Spinal cord (tissue), 10 donors: ENCODE measurements at places on chromosomes 4 and X. TPM values are rescaled to one million over a fixed set of nuclear protein-coding genes. Genes with fewer than 3 reads are reported as not detected.

DNA sequence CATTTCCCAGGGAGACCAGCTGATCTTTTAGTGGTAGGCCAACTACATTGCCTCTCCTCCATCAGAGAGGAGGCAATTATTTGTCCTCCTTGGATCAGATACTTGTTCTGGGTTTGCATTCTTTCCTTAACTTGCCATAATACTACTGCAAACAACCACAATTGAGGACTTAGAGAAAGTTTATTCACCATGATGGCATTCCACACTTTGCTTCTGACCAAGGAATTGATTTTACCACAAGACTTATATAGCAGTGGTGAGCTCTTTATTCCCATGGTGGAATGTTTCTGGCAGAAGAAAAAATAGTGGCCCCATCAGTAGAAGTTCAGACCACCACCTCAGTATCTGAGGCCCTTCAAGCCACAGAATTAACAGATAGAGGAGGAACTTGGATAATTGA is 123.9 kb upstream of the PPP3CA start:
- no peaks in the 10 kb centered on the region for H3K36me3 ChIP-seq
- no peak for DNase-seq
- H3K4me3 ChIP-seq: no peak overlapping the region
- H3K27me3 ChIP-seq: no peaks in the 10 kb centered on the region

DNA sequence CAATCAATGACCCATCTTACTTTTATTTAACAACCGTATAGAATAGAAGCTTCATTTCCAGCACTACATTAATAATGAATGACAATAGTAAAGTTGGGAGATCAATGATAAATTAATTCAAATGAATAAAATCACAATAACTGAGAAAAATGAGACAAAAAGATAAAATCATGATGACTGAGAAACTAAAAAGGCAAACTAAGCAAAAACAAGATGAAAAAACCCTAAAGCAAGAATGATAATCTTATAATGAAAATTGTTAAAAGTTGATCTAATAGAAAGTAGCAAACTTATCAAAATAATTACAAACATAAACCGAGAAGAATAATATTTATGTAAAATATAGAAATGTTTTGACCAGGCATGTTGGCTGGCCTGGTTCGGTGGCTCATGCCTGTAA is 130.4 kb upstream of the INPP4B start:
- H3K27ac ChIP-seq: no peak overlapping the region
- no peak overlapping the region for H3K4me3 ChIP-seq
- no peak for DNase-seq
- H3K36me3 ChIP-seq: no peaks in the 10 kb centered on the region
- H3K27me3 ChIP-seq: no peaks in the 10 kb centered on the region

GRCh38 chr4:47705326-47705981 is 132.4 kb downstream of the CORIN start:
- no peak overlapping the region for H3K27ac ChIP-seq
- H3K36me3 ChIP-seq: no peaks in the 10 kb centered on the region
- no peak for DNase-seq
- no peaks in the 10 kb centered on the region for H3K4me1 ChIP-seq

GRCh38 chrX:44305921-44306320 is 37.6 kb downstream of the EFHC2 start:
- DNase-seq: no peak
- H3K27ac ChIP-seq: no peak overlapping the region
- H3K36me3 ChIP-seq: no peaks in the 10 kb centered on the region
- no peaks in the 10 kb centered on the region for H3K4me1 ChIP-seq
- H3K27me3 ChIP-seq: peaks cover 3% of the 10 kb centered on the region
- no peak overlapping the region for H3K4me3 ChIP-seq

DNA sequence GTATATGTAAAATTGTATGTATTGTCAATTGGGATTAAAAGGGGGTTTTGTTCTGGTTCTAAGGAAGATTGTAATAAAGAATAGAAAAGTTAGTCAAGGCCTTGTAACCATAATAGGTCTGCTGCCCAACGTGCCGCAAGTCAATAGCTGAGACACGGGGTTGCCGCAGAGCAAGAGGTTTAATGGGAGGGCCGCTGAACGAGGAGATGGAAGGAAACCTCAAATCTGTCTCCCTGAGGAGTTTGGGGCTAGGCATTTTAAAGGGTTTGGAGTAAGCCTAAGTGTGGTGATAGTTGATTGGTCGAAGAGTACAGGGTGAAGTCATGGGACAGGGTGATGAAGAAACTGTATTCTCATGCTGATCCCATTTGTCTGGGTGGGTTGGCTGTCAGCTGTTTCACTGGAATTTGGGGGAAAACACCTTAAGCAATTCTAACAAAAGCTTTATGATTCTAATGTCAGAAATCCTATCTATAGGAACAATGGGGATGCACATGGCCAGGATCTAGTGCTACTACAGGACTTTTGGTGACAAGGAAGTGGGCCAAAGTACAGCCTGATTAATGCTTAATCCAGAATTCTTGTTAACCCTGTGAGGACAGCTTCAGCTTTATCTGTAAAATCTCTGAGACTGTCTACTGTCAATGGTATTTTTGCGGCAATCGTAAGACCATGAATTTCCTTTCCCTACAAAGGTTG is 86.9 kb downstream of the RELL1 start:
- no peaks in the 10 kb centered on the region for H3K36me3 ChIP-seq
- no peak overlapping the region for H3K27ac ChIP-seq
- no peak overlapping the region for H3K4me3 ChIP-seq
- DNase-seq: no peak

GRCh38 chr4:15809466-15809865 is 31.3 kb downstream of the CD38 start:
- H3K4me1 ChIP-seq: no peaks in the 10 kb centered on the region
- H3K4me3 ChIP-seq: no peak overlapping the region
- H3K36me3 ChIP-seq: no peaks in the 10 kb centered on the region
- no peak overlapping the region for H3K27ac ChIP-seq

DNA sequence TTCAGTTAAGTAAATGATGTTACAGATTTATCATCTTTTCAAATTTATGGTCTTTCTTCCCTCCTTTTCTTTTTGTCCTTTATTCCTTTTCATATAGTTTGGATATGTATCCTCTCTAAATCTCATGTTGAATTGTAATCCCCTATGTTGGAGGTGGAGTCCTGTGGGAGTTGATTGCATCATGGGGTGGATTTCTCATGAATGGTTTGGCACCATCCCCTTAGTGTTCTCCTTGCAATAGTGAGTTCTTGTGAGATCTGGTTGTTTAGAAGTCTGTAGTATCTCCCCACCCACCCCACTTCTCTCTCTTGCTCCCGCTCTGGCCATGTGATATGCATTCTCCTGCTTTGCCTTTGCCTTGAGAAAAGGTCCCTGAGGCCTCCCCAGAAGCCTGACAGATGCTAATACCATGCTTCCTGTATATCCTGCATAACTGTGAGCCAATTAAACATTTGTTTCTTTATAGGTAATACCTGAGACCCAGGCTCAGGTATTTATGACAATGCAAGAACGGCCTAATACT is 236.7 kb downstream of the PRDM5 start:
- no peaks in the 10 kb centered on the region for H3K4me1 ChIP-seq
- no peak for DNase-seq
- H3K27me3 ChIP-seq: no peaks in the 10 kb centered on the region
- no peak overlapping the region for H3K27ac ChIP-seq
- H3K36me3 ChIP-seq: no peaks in the 10 kb centered on the region

GRCh38 chrX:134600714-134601113 is 57.6 kb downstream of the PLAC1 start:
- no peak overlapping the region for H3K27ac ChIP-seq
- no peak for DNase-seq
- H3K36me3 ChIP-seq: no peaks in the 10 kb centered on the region

DNA sequence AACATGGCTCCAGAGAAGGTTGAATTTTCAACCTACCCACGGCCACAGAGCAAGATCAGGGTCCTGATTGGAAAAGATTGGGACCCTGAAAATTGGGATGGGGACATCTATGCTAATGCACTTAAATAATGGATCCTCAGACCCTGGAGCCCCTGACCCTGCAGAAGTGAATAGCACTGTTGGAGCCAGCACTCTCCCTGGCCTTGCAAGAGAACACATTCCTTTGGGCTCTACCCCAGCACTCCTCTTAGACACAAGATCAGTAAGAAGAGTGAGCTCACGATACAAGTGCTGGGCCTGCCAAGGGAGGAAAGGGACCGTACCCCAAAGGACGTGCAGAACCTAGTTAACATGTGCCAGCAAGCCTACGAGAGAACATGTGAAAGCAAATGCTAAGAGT is 19.9 kb downstream of the CXCL13 start:
- no peak overlapping the region for H3K27ac ChIP-seq
- H3K4me3 ChIP-seq: no peak overlapping the region
- no peak for DNase-seq

- no peaks in the 10 kb centered on the region for H3K36me3 ChIP-seq
- H3K4me1 ChIP-seq: no peaks in the 10 kb centered on the region
- no peak for DNase-seq
- H3K4me3 ChIP-seq: no peak overlapping the region
- no peaks in the 10 kb centered on the region for H3K27me3 ChIP-seq
- no peak overlapping the region for H3K27ac ChIP-seq
Measured at GRCh38 chrX:155995321-155995875, 2.1 kb upstream of the IL9R start.

Gene PAGE4
- total RNA-seq: not detected

Gene UGT2A1
- not detected for total RNA-seq

Gene FHIP1A
- total RNA-seq: 3.2 TPM

Gene NDST3
- 24.2 TPM for total RNA-seq

Gene CCNB3
- total RNA-seq: 0.40 TPM

Gene AMOT
- total RNA-seq: 23.9 TPM

Gene DIPK2B
- total RNA-seq: 5.6 TPM

Gene SH3TC1
- 8.1 TPM for total RNA-seq
